ENCODE measurements at places on chromosomes 1 and 21. TPM values are rescaled to one million over a fixed set of nuclear protein-coding genes. Genes with fewer than 3 reads are reported as not detected.

Gene RORC
- 30.9 TPM for polyA plus RNA-seq

Gene UBE2G2
- polyA plus RNA-seq = 38.9 TPM

Gene HHIPL2
- polyA plus RNA-seq = 16.2 TPM

Gene MIXL1
- 0.66 TPM for polyA plus RNA-seq

Gene RGS21
- polyA plus RNA-seq = not detected

Gene ITGB2
- polyA plus RNA-seq = 27.4 TPM

Gene GBP2
- polyA plus RNA-seq = 39.5 TPM

Gene IL24
- not detected for polyA plus RNA-seq

Gene LEPR
- polyA plus RNA-seq = 4.9 TPM

Gene ELK4
- 20.4 TPM for polyA plus RNA-seq

Gene GBP5
- 12.0 TPM for polyA plus RNA-seq

Gene AKR1A1
- polyA plus RNA-seq = 63.7 TPM

Gene TPTE
- polyA plus RNA-seq = 231 TPM

Gene B3GALT2
- 0.80 TPM for polyA plus RNA-seq

Gene DUSP10
- polyA plus RNA-seq = 17.4 TPM

Gene GJA9
- polyA plus RNA-seq = 3.4 TPM

Gene NR1I3
- 0.57 TPM for polyA plus RNA-seq

Gene CELA2A
- 2.4 TPM for polyA plus RNA-seq

Gene LGR6
- polyA plus RNA-seq = 18.4 TPM

Gene RCC1
- 96.9 TPM for polyA plus RNA-seq
